Stimulated activated CD8-positive, alpha-beta memory T cell treated with anti-CD3 and anti-CD28 coated beads, Interleukin-4, amount 100 ng/mL, for 1 hour (primary cell): ENCODE measurements at places on chromosomes 1 and 21.

DNA sequence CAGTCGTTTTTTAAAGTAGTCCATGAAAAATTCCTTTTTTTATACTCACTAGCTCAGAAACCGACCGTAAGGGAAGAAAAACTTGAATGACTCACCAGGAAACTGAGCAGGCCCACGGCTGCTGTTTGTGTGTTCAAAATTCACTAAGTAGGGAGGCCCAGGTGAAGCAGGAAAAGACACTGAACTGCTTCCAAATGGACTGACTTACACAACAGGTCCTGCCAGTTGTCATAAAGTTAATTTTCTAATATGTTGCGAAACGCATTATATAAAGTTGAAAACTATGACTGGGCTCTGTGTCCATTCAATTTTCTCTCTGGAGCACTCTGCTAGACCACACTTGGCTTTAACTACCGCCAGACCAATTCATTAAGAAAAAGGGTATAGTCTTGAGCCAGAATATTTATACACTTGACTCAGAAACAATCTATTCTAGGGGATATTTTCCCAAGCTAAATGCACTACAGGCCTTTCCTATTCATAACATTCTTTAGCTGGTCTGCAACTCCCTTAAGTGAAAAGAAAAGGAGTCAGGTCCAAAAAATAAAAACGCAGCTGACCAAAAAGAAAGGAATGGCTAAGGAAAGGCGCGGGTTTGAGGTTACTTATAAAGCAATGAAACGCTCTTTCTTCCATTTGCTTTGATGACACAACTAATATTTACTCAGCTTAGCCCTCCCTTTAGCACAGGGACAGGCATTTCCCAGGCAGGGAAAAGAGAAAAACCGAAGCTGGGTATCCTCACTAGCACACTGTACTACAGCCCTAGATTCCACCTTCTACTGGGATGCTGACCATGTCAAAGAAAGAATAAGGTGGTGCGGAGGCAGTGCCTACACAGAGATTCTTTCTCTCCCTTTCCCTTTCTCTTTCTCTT, 306.3 kb upstream of the ESRRG start:
- no peak for DNase-seq

GRCh38 chr1:238465449-238465848, 574.7 kb upstream of the ZP4 start:
- no peak for DNase-seq

- no peak for DNase-seq
Measured at GRCh38 chr21:39474611-39475010, 22.8 kb downstream of the SH3BGR start.

DNA sequence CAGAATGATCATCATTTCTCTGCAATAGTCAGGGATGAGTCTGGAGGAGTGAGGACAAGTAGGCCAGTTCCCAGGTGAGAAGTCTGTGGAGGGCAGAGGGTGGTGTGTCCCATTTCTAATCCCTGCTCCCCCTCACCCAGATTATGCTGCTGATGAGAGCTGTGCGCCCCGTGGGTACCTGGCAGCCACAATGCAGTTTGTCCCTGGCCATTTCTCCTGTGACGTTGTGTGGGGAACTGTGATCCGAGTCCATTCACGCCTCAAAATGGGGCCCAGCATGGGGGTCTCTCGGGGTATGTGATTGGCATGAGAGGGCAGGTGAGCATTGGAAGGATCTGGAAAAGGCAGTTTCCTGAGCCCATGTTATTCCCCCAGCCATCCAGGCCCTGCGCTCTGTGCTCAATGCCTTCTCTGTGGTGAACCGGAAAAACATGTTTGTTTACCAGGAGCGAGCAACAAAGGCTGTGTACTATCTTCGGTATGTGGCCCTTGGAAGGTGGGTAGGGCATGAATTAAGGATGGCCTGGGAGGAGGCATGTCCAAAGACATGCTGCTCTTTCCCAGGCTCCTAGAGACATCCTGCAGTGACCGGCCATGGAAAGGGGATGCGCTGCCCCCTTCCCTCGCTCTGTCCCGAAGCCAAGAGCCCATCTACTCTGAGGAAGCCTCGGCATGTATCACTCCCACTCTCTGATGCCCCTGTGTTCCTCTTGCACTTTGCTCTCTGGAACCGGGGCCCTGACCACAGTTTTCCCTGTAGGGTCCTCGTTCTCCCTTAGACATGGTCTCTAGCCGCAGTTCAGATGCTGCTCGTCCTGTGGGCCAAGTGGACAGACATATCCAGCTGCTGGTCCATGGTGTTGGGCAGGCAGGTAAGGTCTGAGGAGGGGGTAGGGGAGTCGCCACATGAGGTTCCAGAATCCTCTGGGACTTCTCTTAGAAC, 16.4 kb downstream of the HYI start:
- DNase-seq, result no peak
